Inflammatory macrophage treated with lipopolysaccharide for 1 hour (primary cell): ENCODE measurements at places on chromosomes 1 and 21.

DNA sequence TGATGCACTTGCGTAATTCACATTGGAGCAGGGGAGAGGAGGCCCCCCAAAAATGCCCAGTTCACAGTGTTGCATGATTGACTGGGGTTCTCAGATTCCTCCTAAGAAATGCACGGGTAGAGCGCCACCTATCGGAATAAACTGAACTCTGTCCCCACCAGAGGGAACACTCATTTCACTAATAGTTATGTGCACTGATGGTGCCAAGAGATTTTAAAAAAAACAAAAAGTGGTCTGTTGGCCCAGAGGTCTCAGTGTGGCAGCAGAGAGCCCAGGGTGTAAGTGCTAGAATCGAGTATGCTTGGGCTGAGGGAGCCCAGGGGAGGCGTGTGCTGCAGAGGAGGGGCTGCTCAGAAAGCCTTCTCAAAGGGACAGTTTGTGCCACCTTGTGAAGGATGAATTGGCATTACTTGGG is 6.9 kb downstream of the PINK1 start:
- DNase-seq = peak; percentile 90

DNA sequence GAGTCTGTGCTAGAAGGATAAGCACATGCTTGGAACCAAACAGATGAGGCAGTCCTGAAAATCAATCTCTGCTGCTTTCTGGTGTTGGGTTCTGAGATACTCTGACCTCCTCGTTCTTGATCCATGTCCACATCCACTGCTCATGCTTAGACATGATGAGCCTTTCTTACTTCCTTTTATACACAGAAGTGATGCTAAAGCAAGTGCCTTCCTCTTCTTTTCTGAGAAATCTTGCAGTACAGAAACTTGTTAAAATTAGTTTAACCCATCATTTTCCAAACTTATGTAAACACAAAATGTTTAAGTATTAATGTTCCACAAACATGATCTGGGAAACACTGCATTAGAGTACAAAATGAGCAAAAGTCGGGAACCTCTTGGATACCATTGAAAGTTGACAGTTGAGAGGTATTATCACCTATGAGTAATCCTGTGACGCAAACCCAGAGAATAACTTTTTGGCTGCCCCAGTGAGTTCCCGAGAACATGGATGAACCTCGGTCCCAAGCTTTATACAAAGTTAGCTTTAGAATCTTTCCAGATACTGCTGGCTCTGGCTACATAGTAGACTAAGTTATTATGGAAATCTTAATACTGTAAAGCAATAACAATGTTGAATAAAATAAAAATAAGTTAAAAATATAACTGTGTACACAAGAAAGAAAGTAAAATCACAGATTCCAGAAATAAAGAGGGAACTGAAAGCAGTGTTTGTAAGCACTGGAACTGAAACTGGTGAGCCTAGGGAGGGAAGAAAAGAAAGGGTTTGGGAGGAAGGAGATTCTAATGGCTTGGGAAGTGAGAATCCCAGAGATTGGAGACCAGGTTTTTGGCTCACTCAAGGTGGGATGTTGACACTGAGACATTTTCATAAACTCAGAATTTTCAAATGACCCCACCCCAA is 429.3 kb upstream of the RUNX1 start:
- peak; percentile 81 for DNase-seq

- no peak for DNase-seq
Observed at GRCh38 chr1:157107702-157108101, 8.1 kb upstream of the ETV3L start.

DNA sequence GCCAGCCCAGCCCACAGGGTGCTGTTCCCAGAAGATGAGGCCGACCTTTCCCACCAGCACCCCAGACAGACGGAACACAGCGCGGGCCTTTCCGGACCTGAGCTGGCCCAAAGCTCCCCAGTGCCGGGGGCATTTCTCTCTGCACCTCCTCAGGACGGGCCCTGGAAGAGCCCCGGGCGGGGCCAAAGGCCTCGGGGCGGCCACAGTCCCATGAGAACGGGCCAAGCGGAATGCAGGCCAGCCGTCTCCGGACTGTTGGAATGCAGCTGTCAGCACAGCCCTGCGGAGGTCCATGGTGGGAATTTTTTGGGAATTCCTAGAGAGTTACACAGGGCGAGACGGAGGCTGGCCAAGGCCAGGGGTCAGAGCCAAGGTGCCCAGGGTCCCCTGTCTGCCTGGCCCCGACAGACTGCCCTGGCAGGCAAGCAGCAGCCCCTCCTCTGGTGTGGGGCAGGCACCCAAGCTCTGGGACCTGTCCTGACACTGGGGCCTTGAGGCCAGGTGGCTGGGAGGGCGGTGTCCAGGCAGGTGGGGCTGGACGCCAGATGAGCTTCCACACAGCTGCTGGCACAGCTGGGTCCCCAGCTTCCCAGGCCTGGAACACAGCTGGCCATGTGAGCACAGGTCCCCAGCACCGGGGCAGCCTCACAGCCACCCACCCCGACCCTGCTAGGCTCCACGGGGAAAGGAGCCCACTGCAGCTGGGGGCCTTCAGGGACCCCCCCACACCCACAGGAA is 63.0 kb downstream of the MEGF6 start:
- DNase-seq = no peak

DNA sequence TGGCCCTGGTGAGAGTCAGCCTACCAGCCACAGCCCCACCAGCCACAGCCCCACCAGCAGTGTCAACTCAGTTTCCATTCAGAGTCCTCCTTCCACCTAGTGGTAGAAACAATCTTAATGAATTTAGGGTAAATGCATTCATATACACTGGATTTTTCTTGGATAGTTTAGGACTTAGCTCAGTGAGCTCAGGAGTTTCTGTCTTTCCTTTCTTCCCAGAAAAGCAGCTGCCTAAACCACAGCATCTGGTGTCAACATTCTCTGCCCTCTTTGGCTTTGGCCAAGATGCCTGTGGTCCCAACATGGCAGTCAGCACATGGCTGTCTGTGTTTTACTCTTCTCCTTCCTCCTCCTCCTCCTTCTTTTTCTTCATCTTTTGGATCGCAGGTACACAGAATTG is 94.0 kb downstream of the CLIC6 start:
- DNase-seq = no peak

- no peak for DNase-seq
Observed at GRCh38 chr1:17743008-17743647, 12.0 kb upstream of the ACTL8 start.
